ENCODE measurements at places on chromosomes 13 and 19. TPM values are rescaled to one million over a fixed set of nuclear protein-coding genes. Genes with fewer than 3 reads are reported as not detected.

DNA sequence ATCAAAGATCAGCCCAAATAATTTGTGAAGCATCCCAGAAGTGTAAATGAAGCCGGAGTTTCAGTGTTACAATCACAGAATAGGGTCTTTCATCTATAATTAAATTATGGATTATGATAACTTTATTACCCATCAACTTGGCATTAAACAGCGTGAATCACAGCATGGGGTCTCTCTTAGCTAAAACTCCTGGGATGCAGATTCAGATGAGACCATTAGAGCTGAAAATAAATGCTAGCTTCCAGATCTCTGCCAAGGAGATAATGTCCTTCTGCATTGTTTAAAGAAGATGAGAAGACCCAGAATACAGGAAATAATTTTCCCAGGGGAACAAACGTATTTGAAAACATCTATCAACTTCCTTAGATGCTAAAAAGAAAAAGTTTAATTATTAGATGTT is 546.0 kb upstream of the PCDH9 start:
- no peaks in the 10 kb centered on the region for H3K36me3 ChIP-seq
- no peaks in the 10 kb centered on the region for H3K4me1 ChIP-seq
- H3K4me3 ChIP-seq, result no peak overlapping the region
- DNase-seq, result no peak
- H3K27ac ChIP-seq, result no peak overlapping the region

- H3K4me3 ChIP-seq, result no peak overlapping the region
- DNase-seq, result no peak
- no peaks in the 10 kb centered on the region for H3K36me3 ChIP-seq
- H3K27me3 ChIP-seq, result peaks cover 6% of the 10 kb centered on the region
- peaks cover 6% of the 10 kb centered on the region for H3K4me1 ChIP-seq
- no peak overlapping the region for H3K27ac ChIP-seq
Observed at GRCh38 chr13:29908416-29909080, 58.1 kb upstream of the UBL3 start.

DNA sequence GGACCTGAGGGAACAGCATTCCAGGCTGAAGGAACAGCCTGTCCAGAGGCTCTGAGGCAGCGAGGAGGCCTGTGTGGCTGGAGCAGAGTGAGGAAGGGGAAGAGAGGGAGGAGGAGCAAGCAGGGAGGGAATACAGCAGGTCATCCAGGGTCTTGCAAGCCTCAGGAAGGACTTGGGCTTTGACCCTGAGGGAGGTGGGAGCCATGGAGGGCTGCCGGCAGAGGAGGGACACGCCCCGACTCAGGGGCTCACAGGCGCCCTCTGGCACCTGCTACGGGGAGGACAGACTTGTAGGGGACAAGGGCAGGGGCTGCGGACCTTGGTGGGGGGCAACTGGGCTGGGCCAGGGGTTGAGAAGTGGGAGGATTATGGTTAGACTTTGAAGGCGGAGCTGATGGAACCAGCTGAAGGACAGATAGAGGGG is 4.7 kb downstream of the TINCR start:
- no peaks in the 10 kb centered on the region for H3K4me1 ChIP-seq
- H3K27me3 ChIP-seq, result peaks cover 6% of the 10 kb centered on the region
- no peak for DNase-seq
- no peak overlapping the region for H3K4me3 ChIP-seq
- H3K27ac ChIP-seq, result no peak overlapping the region
- no peaks in the 10 kb centered on the region for H3K36me3 ChIP-seq

GRCh38 chr19:8081569-8082550 is 29.3 kb downstream of the CCL25 start:
- peaks cover 3% of the 10 kb centered on the region for H3K4me1 ChIP-seq
- no peaks in the 10 kb centered on the region for H3K36me3 ChIP-seq
- no peak for DNase-seq
- no peak overlapping the region for H3K27ac ChIP-seq

DNA sequence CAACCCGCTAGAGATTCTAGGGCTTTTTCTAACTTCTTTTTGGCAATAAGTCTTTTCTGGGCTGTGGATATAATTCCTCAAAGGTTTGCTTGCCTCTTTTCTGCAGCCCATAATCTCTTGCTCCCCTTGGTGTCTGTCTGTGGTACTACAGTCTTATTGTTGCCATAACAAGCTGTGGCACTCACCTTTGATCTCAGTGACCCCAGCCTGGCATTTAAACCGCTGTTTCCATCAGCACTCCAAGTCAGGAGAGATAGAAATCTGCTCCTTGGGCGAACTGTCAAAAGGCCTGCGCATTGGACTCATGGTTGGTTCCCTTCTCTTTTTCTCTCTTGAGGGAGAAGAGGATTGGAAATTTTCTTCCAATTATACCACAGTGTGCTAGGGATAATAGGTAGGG is 14.5 kb upstream of the MPHOSPH8 start:
- H3K27ac ChIP-seq, result no peak overlapping the region

DNA sequence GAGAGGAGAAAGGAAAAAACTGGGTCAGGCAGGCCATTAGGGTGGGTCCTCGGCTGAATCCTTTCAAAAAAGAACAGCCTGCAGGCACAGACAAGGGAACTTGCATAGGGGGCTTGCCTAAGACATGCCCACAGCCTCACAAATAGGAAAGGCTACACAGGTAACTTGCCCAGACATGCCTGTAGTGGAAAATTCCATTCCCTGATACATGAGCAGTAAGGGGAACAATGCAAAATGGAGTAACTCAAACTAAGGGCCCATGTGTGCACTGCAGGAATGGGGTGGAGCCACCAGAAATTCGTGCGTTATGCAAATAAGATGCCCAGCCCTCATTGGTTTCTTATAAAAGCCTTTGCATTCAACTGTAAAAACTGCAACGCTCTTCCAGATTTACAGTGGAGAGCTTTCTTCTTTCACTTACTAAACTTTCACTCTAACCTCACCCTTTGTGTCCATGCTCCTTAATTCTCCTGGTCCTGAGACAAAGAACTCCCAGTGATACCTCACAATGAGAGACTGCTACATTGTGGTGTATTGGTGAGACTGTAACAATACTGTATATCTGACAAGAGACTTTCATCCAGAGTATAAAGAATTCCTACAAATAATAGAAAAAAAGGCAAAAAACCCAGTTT is 59.5 kb upstream of the SLITRK1 start:
- H3K4me1 ChIP-seq, result no peaks in the 10 kb centered on the region
- H3K27ac ChIP-seq, result no peak overlapping the region
- no peaks in the 10 kb centered on the region for H3K27me3 ChIP-seq
- peaks cover 2% of the 10 kb centered on the region for H3K36me3 ChIP-seq

GRCh38 chr13:91031508-91031907 is 316.0 kb upstream of the MIR17HG start:
- no peak overlapping the region for H3K27ac ChIP-seq
- no peak for DNase-seq
- no peaks in the 10 kb centered on the region for H3K36me3 ChIP-seq
- no peaks in the 10 kb centered on the region for H3K27me3 ChIP-seq
- H3K4me1 ChIP-seq, result no peaks in the 10 kb centered on the region
- no peak overlapping the region for H3K4me3 ChIP-seq

- no peak for DNase-seq
- peaks cover 13% of the 10 kb centered on the region for H3K4me1 ChIP-seq
- H3K27ac ChIP-seq, result peak overlapping the region; percentile 74
- peak overlapping the region; percentile 88 for H3K4me3 ChIP-seq
Observed at GRCh38 chr19:16496613-16496983, 404 bp downstream of the C19orf44 start.

DNA sequence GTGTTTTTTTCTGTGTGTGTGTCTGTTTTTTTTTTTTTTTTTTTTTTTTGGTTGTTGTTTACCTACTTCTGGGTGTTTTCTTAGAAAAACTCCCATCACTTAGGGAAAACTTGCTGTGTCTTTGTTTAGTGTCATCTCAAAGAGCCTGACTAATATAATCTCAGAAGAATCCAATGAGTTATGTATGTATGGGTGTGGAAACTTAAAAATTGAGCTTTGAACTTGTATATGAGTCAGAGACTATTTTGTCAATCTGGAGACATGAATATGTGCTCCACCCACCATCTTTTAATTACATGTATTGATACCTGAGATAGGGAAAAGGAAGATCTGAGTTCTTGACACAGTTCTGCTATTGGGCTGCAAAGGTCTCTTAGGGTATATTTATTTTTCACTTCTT is 140.7 kb upstream of the SPRY2 start:
- H3K36me3 ChIP-seq, result no peaks in the 10 kb centered on the region
- H3K4me1 ChIP-seq, result no peaks in the 10 kb centered on the region
- no peak overlapping the region for H3K4me3 ChIP-seq
- no peaks in the 10 kb centered on the region for H3K27me3 ChIP-seq
- DNase-seq, result no peak
- no peak overlapping the region for H3K27ac ChIP-seq

DNA sequence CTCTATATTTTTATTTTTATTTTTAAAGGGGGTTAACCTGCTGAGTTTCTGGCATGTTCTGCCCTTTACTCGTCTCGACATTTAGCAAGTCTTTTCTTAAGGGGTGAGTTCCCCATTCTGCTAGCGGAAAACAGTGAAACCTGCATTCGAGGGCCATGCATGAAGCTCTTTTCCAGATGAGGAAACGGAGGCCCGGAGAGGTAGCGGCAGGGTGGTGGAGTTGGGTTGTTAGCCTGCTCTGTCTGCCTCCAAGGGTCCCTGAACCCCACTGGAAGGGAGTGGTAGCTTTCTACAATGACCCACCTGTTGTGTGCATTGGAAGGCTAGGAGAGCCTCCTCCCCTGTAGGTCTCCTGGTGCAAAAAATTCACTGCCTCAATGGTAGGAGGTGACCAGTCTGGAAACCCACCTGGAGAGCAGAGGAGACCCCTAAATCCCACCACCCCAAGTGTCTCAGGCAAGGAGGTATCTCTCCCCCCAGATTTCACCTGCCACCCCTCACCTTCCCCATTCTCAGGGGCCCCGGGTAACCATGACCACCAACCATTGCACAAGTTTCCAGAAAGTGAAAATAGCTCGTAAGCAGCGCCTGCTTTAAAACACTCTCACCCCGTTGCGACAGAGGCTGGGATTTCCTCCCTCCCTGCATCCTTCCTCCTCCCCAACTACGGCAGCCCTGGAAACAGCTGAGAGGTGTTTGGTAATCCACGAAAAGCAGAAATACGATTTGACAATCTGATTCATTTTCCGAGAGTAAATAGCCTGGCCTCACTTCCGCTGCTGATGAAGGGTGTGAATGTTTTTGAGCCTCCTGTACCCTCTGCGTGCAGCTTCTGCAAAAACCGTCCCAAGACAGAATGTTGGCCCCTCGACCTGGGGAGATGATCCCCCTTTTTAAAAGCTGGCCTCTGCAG is 3.5 kb downstream of the KLF2 start:
- peak overlapping the region; percentile 92 for H3K4me3 ChIP-seq
- peak; percentile 46 for DNase-seq
- H3K36me3 ChIP-seq, result peaks cover 34% of the 10 kb centered on the region
- peak overlapping the region; percentile 78 for H3K27ac ChIP-seq

DNA sequence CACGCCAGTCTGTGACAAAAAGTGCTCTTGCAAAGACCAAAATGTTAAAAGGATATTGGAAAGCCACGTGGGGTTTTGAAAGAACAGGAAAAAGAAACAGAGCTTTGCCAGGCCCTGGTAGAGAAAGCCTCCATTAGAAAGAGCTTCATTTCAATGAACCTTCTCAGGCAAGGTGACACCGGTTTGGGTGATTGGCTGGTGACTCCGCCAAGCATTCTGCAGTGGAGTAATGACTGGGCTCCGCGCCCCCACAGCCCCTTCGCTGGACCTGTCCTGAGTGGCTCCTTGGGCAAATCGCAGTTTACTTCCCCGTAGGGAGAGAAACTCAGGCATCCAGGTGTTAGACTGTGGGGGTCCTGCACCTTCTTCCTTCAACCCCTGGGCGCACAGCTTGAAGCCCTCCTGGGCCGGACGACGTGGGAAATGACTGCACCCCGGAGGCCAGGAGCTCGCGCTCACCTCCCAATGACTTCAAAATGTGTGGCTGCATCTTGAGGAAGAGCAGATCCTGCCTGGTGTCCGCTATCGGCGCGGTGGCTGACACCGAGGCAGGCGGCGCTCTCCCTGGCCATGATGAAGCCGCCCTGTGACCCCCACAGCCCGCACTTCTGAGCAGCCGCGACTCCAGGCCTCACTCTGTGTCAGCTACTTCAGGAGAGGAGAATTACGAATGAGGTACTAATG is 444.6 kb upstream of the SGCG start:
- DNase-seq, result no peak
- no peak overlapping the region for H3K27ac ChIP-seq
- H3K36me3 ChIP-seq, result no peaks in the 10 kb centered on the region
- no peak overlapping the region for H3K4me3 ChIP-seq

- peak overlapping the region; percentile 92 for H3K27ac ChIP-seq
Observed at GRCh38 chr13:105139380-105140285, 1395.8 kb downstream of the EFNB2 start.

DNA sequence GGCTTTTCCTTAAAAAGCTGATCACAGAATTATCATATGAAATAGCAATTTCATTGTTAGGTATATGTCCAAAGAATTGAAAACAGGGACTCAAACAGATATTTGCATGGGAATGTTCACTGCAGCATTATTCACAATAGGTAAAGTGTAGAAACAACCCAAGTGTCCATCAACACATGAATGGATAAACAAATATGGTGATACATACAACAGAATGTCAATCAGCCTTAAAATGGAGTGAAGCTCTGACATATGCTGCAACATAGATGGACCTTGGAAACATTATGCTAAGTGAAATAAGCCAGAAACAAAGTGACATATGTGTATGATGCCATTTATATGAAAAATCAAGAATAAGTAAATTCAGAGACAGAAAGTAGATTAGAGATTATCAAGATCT is 6.1 kb upstream of the CEACAM1 start:
- peaks cover 8% of the 10 kb centered on the region for H3K4me1 ChIP-seq
- no peak for DNase-seq
- H3K27ac ChIP-seq, result no peak overlapping the region
- no peak overlapping the region for H3K4me3 ChIP-seq
- peaks cover 2% of the 10 kb centered on the region for H3K36me3 ChIP-seq

DNA sequence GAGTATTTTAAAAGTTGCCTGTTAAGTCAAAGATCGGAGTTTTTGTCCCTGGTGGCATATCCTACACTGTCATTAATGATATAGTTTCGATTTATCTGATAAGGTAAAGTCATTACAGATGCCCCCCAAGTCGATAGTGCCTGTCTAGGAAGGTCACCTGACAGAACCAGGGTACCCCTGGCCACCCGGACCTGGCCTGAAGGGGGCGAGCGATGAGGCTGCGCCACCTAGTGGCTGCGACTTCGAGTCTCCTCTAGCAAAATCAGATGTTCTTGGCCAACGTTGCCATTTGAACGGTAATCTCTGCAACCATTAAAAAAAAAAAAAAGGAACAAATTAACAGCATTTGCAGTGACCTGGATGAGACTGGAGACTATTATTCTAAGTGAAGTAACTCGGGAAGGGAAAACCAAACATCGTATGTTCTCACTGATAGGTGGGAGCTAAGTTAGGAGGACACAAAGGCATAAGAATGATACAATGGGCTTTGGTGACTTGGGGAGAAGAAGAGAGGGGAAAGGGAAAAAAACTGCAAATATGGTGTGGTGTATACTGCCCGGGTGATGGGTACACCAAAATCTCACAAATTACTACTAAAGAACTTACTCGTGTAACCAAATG is 565.1 kb downstream of the LIG4 start:
- H3K4me3 ChIP-seq, result no peak overlapping the region
- no peaks in the 10 kb centered on the region for H3K27me3 ChIP-seq
- no peaks in the 10 kb centered on the region for H3K36me3 ChIP-seq
- DNase-seq, result peak; percentile 47
- no peak overlapping the region for H3K27ac ChIP-seq
- H3K4me1 ChIP-seq, result no peaks in the 10 kb centered on the region

Gene CATSPERD
- not detected for total RNA-seq

Gene IL17D
- not detected for total RNA-seq

Gene S1PR2
- total RNA-seq, result 6.4 TPM
